CD4-positive, alpha-beta T cell (primary cell): ENCODE measurements at places on chromosomes 16 and 17.
A peak's percentile ranks its signal among the peaks of the same experiment; 100 is the strongest.

DNA sequence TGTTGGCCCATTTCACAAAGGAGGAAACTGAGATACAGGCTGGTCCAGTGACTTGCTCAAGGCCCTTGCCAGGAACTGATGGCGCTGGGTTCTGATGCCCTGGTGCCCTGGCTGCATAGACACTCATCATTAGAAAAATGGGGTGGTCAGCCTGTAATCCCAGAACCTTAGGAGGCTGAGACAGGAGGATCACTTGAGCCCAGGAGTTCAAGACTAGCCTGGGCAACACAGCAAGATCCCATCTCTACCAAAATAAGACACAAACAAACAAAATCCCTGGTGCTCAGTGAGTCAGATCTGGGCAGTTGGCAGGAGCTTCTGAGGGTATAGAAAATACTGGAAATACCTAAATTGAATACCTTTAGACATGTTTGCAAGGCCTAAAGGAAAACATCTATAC is 41.1 kb upstream of the KIFC3 start:
- no peak for DNase-seq

GRCh38 chr16:13453938-13454553 is 465.9 kb upstream of the ERCC4 start:
- DNase-seq: peak; percentile 1

- DNase-seq: no peak
Observed at GRCh38 chr16:83403761-83404160, 404.0 kb upstream of the HSBP1 start.

DNA sequence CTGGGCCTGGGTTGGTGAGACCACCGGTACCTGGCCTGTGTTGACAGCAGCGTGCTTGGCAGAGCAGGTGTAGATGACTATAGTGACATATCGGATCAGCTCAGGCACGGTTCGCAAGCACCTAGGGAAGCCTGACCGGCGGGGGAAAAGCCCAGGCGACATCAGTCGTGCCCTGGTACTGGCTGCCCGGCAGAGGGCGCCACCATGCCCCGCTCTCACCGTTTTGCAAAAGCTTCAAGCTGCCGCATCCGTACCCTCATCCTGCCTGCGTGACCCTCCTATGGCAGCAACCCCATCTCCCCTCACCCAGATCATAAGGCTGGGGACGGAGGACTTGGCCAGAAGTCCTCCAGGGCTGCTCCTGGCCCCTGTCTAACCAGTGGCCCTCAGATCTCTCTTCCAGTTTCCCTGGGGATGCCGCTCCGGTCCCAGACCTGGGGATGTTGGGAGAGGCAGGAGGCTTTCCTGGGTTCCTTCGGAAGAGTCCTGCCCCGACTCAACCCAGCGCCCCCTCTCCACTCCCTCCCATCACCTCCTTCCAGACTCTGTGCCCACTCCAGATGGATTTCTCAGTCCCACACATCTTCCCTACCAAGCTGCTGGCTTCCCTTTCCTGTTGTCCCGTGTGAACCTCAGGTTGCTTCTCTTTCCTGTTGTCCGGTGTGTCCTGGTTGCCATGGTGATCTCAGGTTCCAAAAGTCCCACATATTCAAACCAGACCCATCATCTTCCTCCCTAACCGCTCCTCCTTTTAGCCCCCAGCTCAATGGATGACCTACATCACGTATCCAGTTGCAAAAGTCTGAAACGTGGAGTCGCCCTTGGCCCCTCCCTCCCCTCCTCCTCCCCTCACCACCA is 13.7 kb downstream of the ALOX12B start:
- DNase-seq: peak; percentile 94

DNA sequence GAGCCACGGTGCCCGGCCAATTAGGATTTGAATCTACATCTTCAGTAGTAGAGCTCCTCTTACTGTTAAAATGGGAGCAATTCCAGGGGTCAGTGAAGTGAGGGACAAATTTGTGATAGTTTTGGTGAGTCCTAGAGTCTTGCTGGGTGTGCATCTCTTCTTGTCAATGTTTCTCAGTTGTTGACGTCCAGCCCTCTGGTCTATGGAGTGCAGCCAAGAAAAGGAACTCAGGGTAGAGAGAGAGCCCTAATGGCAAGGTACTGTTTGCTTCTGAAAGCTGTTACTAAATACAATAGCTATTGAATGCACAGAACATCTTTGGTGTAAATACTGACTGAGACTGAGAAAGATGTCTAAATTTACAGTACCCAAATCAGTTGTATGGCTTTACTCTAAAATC is 282.5 kb upstream of the SALL1 start:
- DNase-seq: no peak

GRCh38 chr17:67032985-67033384 is 11.4 kb upstream of the CACNG1 start:
- no peak for DNase-seq

DNA sequence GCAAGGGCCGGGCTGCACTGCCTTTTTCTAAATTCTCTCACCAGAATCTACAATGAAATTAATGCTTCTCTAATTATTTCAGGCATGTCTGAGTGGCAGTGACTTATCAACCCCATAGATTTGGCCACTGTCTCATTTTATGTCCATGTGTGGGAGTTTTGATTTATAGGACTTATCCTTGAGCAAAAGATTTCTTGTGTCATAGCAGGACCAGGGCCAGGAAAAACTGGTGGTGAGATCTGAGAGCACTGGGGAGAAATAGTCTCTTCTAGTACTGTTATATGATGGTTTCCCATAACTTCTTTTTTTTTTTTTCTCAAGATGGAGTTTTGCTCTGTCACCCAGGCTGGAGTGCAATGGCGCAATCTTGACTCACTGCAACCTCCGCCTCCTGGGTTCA is 1.5 kb upstream of the KRT23 start:
- no peak for DNase-seq

DNA sequence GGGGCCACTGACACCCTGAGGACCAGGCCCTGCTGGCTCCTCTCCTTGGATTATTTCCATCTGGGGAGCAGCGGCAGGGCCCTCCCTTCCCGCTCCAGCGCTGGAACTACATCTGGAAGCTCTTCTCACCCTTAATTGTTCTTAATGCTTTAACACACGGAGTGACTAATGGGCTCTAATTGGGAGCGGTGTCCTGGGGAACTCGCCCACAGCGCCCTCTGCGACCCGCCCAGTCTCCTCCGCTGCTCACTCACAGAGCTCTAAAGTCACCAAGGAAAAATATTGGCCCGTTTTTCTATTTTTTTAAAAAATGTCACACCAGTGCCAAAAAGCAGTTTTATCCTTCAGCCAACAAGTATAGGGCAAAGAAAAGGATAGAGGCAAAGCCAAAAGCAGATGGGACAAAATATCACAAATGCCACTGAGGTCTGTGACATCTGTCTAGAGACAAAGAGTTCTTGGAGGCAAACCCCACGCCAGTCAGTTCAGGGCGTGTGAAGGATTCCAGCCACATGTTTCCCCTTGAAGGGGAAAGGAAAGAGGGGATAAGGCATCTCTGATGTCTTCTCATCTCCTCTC is 134.7 kb downstream of the RBFOX3 start:
- DNase-seq: no peak

GRCh38 chr16:85838876-85839585 is 39.5 kb downstream of the COX4I1 start:
- DNase-seq: no peak

DNA sequence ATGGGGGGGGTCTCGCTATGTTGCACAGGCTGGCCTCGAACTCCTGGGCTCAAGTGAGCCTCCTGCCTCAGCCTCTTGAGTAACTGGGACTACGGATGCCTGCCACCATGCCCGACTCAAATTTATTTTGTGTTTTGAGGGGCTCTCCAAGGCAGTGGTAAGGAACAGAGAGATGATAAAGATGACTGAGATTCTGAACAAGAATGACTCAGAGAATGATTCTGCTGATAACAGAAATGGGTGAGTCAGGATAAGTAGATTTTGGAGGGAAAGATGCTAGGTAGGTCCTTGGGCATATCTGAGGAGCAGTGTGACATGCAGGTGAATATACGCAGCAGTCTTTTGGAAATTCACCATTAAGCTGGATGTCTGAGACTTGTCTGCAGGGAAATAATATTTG is 2.6 kb downstream of the TMEM220 start:
- DNase-seq: no peak

DNA sequence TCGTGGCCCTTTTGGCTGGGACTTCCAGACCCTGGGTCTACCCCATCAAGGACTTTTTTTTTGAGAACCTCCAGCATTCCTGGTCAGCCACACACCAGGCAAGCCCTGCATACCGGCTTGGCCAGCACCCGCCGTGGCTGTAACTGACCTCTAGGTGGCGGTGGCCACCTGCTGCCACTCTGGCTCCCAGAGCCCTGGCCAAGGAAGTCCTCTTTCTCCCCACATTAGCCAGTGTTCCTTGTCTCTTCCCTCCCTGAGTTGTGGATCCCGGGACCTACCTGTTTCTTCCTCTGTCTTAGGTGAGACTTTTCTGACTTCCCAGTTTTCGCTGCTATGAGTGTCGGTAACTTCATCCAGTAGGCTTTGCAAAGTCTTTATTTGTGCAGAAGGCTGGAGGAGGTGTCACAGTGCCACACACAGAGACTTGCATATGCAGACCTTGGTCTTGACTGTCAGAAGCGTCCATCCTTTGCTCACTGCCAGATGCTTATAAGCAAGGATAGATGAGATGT is 348.3 kb downstream of the CPPED1 start:
- no peak for DNase-seq

GRCh38 chr16:71943887-71944286 is 48.6 kb downstream of the IST1 start:
- no peak for DNase-seq

DNA sequence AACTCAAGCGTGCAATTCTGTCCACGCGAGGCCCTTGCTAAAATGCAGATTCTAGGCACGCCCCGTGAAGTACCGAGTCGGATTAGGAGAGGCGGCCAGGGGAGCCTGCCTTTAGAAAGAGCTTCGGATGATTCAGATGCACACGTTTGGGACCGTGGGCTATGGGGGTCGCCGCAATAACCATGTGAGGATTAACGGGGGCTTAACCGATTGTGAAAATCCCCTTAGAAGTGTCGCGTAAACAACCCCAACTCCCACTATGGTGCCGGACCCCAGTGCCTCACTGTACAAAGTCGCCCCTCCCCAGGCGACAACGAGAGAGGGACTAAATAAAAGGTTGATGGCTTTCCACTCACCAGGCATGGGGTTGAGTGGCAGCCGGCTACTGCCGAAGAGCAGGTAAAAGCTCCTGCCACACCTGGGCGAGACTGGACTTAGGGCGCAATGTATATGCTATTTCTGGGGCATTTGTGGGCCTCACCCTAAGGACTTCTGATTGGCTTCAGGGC is 635 bp upstream of the SP2 start:
- peak; percentile 38 for DNase-seq

- DNase-seq: peak; percentile 58
Observed at GRCh38 chr16:50685462-50686063, 4.5 kb upstream of the SNX20 start.

DNA sequence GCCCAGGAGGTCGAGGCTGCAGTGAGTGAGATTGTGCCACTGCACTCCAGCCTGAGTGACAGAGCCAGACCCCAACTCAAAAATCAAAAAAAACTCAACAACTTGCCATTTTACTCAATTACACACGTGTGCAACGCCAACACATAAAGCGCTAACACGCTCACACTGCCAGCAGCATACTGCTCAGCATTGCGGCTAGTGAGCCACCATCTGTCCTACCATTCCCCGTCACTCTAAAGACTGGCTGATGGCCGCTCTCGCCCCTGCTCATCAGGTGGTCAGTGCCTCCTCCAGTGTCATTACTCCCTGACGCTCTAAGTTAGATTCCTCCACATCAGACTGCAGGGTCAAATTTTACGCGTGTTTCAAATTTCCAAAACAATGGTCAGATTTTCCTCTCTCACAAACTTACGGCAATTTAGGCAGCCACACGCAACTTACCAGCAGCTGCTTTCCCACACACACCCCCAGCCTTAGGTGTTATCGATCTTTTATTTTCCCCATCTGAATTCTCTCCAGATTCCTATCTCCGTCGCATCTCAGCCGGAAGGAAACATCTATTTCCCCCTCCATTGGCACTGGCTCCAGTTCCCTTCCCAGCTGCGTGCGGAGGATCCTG is 240.8 kb downstream of the C16orf95 start:
- no peak for DNase-seq

- no peak for DNase-seq
Observed at GRCh38 chr17:65181237-65182061, 44.3 kb downstream of the RGS9 start.

DNA sequence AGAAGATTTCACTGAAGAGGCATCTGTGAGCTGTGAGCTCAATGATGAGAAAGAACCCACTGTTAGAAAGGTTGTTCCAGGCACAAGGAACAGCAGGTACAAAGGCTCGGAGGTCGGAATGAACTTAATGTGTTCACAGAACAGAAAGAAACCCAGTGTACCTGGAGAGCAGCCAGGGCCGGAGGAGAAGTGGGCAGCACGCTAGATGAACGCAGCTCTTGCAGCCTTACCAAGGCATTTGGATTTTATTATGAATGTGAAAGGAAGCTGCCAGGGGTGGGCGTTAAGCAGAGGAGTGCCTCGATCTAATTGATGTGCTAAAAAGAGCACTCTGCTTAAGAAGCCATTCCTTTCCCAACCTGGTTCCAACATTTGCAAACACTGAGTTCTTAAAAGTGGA is 19.0 kb downstream of the EEF2K start:
- no peak for DNase-seq

GRCh38 chr16:12794486-12795387 is 8.9 kb downstream of the CPPED1 start:
- DNase-seq: no peak

DNA sequence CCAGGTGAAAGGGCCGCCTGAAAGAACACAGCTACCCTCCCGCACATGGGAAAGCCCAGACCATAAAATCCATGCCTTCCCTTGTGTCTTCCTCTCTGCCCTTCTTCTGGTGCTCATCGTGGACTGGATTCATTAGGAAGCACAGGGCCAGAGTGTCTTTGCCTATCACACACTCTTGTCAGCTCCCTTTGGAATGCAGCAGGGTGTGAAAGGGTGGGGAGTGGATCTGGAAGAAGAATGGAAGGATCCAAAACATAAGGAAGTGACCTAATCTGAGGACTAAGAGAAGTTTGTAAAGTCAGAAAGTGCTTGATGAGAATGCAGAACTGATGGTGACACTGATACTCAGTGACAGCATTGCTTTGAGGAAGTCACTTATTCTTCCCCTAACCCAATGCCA is 1147.3 kb upstream of the GOT2 start:
- no peak for DNase-seq

DNA sequence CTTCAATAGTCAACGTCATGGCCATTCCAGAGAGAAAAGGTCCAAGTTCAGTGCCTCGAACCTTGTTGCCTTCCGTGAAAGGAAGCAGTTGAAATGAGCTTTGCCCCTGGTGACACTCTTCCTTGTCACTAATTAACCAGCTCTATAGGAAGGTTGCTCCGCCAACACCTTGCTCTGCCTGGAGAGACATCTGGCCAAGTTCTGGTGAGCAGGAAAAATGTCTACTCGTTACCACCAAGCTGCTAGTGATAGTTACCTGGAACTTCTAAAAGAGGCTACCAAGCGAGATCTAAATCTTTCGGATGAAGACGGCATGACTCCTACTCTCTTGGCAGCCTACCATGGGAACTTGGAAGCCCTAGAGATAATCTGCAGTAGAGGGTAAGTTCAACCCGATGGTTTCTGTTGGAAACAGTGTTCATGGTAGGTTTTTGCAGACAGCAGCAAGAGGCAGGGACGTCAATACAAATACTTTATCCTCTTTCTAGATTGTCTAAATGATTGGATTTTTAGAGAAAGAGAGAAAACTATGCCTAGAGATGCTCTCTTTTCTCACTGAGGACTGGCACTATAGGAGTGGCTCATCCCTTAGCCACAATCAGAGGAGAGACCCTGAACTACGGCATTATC is at the start of gene ANKS4B:
TSS of gene ANKS4B (plus strand) at position 179 of the 630 bp plus-strand sequence. CDS start at position 218, 39 bp downstream.
- DNase-seq: no peak
